ENCODE measurements at places on chromosomes 7 and 10.
A peak's percentile ranks its signal among the peaks of the same experiment; 100 is the strongest.

DNA sequence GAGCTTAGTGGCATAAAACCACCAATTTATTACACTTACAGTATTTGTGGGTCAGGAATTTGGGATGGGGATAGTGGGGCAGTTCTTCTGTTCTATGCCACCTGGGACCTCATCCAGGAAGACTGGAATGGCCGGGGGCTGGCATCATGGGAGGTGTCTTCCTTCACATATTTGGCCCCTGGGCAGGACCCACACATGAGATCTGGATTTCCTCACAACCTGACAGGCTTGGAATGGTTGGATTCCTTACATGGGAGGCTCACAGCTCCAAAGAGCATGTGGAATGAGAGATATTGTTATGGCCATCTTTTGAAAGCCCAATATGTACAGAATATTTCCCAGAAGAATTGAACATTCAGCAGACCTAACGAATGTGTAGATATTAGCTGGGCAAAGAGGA, 21.9 kb downstream of the LSMEM1 start:
- no peak for DNase-seq

GRCh38 chr7:121187676-121188075, 141.1 kb upstream of the WNT16 start:
- no peak for DNase-seq

- DNase-seq, result no peak
Observed at GRCh38 chr10:122413327-122413726, 38.8 kb downstream of the PLEKHA1 start.

GRCh38 chr7:130334274-130334673, 10.3 kb upstream of the CPA5 start:
- no peak for DNase-seq

- no peak for DNase-seq
Observed at GRCh38 chr7:87106974-87107612, 45.2 kb upstream of the DMTF1 start.

- DNase-seq, result no peak
Observed at GRCh38 chr7:22223807-22224206, 133.1 kb downstream of the RAPGEF5 start.

DNA sequence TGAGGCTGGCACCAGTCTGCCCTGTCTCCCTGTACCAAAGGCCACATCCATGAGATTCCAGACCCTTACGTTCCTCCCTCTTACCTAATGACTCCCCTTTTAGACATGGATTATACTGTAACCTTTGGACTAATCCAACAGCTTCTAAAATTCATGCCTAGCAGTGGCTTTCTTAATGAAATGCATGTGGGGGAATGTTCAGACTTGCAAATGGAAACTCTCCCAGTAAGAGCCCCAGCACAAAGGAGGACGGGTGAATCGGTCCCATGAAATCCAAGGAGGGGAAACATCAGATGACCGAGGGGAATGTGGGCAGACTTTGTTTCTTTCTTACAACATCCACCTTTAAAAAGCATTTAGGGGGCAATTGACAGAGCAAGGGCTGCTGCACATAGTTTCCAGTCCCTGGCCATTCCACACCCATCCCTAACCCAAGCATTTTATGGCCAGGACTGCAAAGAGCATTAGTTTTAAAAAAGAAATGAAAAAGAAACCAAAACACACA, 71.5 kb downstream of the COL13A1 start:
- no peak for DNase-seq

DNA sequence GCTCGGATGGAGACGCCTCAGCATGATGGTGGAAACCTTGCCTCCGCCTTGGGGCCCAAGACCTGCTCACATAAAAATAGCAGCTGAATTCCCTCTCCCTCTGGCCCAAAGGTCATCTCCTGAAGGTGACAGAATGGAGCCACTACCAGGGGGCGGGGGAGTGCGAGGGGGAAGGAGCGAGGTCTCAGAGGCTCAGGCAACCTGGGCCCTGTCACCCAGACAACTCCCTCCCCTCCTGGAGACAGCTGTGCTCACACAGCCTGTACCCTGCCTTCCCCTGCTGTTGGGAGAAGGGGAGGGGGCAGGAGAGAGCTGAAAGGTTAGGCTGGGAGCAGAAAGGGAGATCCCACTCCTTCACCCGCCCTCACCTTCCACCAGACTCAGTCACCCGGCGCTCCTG, 173.0 kb upstream of the RHEB start:
- DNase-seq, result no peak

GRCh38 chr7:118057404-118057803, 126.6 kb upstream of the LSM8 start:
- DNase-seq, result no peak

- DNase-seq, result no peak
Observed at GRCh38 chr7:26370011-26370410, 78.3 kb downstream of the SNX10 start.

- DNase-seq, result no peak
Observed at GRCh38 chr10:82377608-82378007, 502.6 kb downstream of the NRG3 start.

DNA sequence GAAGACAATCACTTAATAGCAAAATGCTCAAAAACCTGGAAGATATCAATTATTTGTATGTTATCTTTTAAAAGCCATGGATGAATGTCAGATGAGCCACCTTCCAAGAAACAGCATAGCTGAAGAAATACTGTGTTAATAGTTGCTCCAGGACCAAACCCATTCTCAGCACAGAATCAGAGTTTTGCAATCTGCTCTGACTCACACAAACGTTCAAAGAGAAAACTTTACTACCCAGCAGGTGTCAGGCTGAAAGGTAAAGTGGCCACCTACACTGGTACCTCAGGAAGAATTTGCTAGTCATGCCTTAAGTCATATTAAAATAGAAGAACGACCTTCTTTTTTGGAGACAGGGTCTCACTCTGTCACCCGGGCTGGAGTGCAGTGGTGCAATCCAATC, 526.5 kb downstream of the PARD3 start:
- no peak for DNase-seq

GRCh38 chr10:50346942-50347341, 95.6 kb upstream of the ASAH2 start:
- DNase-seq, result no peak

DNA sequence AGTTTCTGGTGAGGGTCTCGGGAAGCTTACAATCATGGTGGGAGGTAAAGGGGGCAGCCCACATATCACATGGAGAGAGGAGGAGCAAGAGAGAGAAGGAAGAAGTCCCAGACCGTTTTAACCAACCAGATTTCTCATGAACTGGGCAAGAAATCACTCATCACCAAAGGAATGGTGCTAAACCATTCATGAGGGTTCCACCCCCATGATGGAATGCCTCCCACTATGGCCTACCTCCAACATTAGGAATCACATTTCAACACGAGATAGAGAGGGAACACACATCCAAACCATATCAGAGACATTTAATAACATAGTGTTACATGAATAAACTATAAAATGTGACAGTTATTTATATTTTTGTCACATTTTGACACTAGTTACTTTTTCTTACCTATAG, 214.8 kb upstream of the MAGI2 start:
- DNase-seq, result no peak

GRCh38 chr10:18651324-18652007, at the start of gene NSUN6:
NSUN6 (minus strand) TSS chr10:18651587; CDS start chr10:18651203, 384 bp downstream.
- DNase-seq, result peak; percentile 95

- DNase-seq, result no peak
Observed at GRCh38 chr7:28166982-28167715, 13.4 kb downstream of the JAZF1 start.

DNA sequence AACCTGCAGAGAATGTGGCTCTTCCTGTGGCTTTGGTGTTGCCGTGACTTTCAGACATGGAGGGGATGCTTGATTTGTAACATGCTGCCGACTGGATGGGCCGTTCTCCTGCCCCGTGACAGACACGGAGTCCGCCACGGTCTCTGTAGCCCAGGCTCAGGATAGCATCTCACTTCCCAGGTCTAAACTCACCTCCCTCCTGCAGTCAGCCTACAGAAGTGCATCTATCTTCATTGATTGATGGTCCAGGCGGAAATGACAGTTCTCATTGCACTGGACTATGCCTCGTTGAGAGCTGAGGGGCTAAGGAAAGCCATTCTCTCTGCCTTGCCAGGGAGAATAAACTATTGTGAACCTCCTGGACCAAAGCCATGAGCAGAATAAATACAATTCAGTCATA, 77.5 kb downstream of the CHN2 start:
- DNase-seq, result no peak

GRCh38 chr10:25061711-25062449, 45.5 kb downstream of the THNSL1 start:
- DNase-seq, result no peak

- DNase-seq, result no peak
Observed at GRCh38 chr10:70564113-70564725, 38.3 kb downstream of the PRF1 start.

DNA sequence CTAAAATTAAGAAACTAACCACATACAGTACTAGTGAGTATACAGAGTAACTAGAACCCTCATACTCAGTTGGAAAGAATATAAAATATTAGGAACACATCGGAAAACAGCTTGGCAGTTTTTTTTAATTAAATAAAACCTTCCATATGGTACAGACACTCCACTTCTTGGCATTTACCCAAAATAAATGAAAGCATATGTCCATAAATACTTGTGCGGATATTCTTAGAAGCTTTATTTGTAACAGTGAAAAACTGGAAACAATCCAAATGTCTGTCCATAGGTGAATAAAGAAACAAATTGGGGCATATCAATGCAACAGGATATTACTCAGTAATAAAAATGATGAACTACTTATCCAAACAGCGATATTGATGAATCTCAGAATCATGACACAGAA, 410.0 kb downstream of the HTR7 start:
- no peak for DNase-seq

DNA sequence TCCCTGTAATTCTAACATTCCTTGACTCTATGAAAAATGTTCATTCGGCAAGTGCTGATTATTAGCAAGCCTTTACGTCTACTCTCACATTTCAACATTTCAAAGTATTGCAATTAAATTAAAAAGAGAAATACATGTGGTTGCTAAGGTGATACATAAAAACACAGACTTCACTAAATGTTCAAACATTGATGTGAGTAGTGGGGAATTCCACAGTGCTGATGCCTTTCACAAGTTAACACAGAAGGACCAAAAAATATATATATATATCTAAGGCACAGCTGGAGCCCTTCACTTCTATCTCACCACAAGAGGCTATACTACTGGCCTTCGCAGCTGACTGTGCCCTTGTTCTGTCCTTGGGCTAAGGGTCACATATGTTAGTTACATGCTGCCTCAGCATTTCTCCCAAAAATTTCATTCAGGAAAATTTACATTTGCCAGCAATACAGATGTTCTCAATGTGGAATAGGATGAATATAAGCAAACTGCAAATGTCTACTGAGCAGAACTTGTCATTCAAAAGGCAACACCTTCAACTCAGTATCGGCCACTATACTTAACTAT, 13.9 kb downstream of the CTTNBP2 start:
- no peak for DNase-seq

DNA sequence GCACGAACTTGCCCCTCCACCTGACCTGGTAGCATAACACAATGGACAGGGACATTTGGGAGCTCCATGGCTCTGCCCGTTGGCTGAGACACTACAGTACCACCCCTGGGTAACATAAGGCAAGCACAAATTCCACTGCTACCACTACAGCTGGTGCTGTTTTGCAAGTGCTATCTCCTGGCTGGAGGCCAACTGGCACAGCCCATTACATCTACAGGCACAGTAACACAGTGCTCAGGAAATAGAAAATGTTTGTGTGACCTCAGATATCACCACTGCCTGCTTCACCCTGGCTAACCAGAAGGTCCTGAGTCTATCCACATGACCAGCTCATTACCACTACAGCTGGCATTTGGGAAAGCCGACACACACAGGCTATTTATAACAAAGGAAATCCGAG, 631.1 kb upstream of the MBL2 start:
- no peak for DNase-seq

- no peak for DNase-seq
Observed at GRCh38 chr10:79316671-79317431, 30.4 kb upstream of the PPIF start.

DNA sequence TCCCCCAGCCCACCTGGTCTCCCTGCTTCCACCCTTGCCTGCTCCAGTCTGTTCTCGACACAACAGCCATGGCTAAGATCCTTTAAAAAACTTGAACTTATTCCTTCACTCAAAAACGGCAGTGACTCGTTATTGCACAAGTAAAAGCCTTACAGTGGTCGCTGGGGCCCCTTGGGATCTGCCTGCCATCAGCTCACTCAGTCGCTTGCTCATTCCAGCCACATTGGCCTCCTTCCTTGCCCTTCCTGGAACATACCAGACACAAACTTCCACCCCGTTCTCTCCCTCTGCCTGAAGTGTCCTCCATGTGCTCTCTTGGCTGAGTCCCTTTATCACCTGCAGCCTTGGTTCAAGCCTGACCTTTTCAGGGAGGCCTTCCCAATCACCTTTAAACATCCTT, 4.7 kb downstream of the CCNY start:
- DNase-seq, result no peak

DNA sequence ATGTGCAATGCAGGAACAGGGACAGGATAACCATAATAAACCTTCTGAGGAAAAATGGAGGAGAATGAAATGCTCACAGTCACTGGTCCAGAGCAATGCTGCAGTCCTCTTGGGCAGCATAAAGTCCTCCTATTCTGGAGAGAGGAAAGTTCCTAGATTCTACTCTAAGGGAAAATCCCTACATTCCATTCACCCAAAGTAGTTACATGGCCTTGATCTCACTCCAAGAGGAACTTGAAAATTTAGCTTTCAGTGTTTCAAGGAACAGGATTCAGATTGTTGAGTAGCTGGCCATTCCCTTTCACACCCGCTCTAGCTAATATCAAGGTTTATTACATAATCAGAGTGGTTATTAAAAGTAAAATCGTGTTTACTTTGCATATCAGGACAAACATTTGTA, 168.3 kb downstream of the CHRM2 start:
- DNase-seq, result no peak

DNA sequence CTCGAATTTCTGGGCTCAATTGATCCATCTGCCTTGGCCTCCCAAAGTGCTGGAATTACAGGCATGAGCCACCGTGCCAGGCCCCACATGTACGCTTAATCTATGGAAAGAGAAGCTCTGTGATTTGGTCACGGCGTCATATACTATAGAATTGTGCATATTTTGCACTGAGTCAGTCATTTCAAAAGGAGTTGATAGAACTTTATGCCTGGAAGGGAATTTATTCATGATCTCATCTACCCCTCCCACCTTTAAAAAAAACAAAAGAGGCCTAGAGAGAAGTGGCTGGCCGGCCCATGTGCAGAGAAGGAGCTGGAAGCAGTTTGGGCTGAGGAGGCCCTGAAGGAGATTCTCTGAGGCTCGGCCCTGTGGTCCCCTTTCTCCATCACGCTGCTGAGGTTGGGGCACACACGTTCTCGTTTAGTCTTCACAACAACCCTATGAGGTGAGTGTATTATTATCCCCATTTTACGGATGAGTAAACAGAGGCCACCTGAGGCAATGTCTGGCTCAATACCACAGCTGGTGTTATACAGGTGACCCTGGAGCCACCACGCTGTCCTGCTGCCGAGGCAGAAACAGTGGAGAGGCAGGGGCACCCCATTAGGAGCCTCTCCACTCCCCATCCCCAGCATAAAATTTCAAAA, 47.2 kb upstream of the ZRANB1 start:
- DNase-seq, result no peak

DNA sequence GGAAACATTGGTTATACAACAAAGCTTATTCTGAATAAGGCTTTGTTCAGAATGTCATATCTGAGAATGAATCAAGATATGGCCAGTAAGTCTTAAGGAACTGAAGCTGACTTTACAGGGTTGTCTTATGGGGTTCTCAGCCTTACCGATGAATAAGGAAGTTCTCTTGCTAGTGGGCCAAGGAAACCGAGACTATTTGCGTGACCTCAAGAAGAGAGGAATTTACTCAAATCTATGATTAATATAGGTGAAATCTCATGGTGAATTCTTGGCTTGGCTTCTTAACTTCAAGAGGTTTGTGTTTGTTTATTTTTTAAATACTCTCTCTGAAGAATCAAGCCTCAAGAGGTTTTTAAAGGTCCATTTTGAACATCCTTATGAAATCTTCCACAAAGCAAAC, 4.7 kb upstream of the MRLN start:
- no peak for DNase-seq

All from CD8-positive, alpha-beta memory T cell (primary cell).